ENCODE measurements at places on chromosomes 16 and 17.
A peak's percentile ranks its signal among the peaks of the same experiment; 100 is the strongest.

DNA sequence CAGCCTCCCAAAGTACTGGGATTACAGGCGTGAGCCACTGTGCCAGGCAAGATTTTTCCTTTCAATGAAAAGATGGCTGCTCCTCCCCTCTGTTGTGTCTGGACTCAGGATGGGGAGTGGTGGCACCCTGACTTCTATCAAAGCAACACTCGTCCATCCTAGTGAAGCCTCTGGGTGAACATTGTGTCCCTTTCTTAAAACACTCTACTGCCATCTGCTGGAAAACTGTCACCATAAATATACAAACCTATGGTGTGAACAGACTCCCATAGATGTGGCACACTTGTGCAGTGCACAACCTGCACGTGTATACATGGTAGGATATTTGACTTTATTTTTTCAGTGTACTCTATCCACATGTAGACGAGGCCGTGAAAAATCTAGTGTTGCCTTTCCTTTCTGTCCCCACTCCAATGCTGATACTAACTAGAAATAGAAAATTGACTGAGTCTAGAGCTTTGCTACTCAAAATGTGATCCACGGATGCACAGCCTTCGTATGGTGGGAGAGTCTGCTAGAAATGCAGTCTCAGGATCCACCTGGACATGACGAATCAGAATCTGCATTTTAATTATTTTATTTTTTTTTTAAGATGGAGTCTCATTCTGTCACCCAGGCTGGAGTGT lies 55.9 kb upstream of the PLCG2 start:
- no peaks in the 10 kb centered on the region for H3K36me3 ChIP-seq
- H3K27me3 ChIP-seq, result peaks cover 13% of the 10 kb centered on the region
- H3K4me1 ChIP-seq, result no peaks in the 10 kb centered on the region
- H3K27ac ChIP-seq, result no peak overlapping the region
- no peak for DNase-seq

DNA sequence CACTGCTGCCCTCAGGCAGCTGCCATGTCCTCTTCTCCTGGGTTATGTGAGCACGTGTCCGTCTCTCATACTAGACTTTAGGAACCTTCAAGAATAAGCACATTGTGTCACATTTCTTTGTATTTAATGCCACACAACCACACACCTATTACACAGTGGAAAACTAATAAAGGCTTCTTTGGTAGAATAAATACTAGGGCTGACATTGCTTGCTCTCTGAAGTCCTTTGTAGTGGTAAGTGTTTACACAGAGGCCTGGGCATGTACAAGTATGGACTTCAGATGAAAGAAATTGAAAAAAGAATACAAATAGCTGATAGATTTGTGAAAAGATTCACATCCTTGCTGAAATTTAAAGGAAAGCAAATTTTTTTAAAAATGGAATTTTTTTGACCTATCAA lies 188.1 kb upstream of the CCL2 start:
- no peaks in the 10 kb centered on the region for H3K36me3 ChIP-seq
- no peaks in the 10 kb centered on the region for H3K4me1 ChIP-seq
- no peak for DNase-seq
- H3K4me3 ChIP-seq, result no peak overlapping the region
- H3K27me3 ChIP-seq, result no peaks in the 10 kb centered on the region

- H3K27me3 ChIP-seq, result no peaks in the 10 kb centered on the region
- no peak overlapping the region for H3K4me3 ChIP-seq
- DNase-seq, result no peak
- no peak overlapping the region for H3K27ac ChIP-seq
Observed at GRCh38 chr16:24568392-24568791, 29.0 kb downstream of the RBBP6 start.

DNA sequence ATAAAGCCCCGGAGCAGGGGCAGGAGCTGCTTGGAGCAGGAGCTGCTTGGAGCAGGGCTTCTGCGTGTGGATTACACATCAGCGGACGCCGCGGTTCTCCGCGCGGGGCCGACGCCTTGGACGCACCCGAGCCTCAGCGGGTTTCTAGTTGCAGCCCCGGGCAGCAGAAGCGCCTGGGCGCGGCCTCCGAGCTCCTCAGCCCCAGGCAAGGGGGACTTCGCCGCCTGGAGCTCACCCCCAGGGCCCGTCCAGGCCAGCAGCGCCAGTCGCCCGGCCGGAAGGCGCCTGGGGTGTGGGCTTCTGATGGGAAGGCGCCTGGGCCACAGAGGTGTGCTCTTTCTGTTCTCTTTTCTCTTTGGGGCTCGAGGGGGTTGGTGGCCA lies 6.3 kb downstream of the FOXF1 start:
- H3K27me3 ChIP-seq, result peaks cover 99% of the 10 kb centered on the region
- H3K4me1 ChIP-seq, result peaks cover 21% of the 10 kb centered on the region
- no peak overlapping the region for H3K27ac ChIP-seq
- no peak for DNase-seq

- H3K36me3 ChIP-seq, result peaks cover 52% of the 10 kb centered on the region
- H3K4me3 ChIP-seq, result no peak overlapping the region
- no peak for DNase-seq
- H3K27me3 ChIP-seq, result no peaks in the 10 kb centered on the region
- H3K27ac ChIP-seq, result no peak overlapping the region
Observed at GRCh38 chr17:8253801-8254200, 4.7 kb downstream of the PFAS start.

DNA sequence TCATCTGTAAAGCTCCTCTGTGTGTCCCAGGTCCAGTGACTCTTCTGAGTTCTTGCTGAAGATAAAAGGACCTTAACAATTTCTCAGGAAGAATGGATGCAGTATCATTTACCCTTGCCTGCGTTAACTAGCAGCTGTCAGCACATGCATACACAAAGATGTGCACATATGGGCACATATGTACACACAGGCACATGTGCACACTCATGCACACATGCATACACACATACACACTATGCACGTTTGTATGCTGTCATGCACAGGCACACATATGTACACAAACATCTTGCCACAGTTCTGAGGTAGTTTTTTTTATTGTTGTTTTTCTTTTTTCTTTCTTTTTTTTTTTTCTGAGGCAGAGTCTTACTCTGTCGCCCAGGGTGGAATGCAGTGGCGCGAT lies 24.9 kb downstream of the GP2 start:
- no peak overlapping the region for H3K4me3 ChIP-seq
- H3K27ac ChIP-seq, result no peak overlapping the region
- no peak for DNase-seq
- no peaks in the 10 kb centered on the region for H3K36me3 ChIP-seq

DNA sequence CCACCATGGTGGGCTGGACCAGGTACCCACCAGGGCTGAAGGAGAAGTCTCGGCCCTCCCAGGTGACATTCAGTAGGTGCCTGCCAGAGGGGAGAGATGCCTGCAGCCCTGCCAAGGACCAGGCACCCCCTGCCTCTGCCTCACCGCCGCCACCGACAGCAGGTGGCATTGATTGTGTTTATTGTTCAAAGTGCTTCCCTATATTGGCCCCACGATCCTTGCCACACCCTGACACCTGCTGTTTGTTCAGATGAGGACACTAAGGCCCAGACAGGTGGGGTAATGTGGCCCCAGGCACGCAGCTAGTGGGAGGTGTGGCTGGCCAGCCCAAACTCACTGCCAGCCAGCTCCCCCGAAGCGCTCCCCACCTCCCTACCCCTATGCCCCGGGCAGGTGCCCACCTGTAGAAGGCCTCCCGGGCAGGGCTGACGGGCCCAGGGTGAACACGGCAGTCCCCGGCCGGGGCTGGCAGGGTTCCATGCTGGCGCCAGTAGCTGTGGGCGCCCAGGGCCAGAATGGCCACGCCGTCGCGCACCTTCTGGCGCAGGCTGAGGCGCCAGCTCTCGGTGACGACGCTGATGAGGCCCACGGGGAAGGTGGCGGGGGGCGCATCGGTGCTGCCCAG lies 8.0 kb downstream of the GRIN2C start:
- DNase-seq, result no peak
- no peaks in the 10 kb centered on the region for H3K4me1 ChIP-seq
- no peaks in the 10 kb centered on the region for H3K27me3 ChIP-seq

GRCh38 chr16:24445216-24445615 lies 94.2 kb upstream of the RBBP6 start:
- H3K27ac ChIP-seq, result no peak overlapping the region
- DNase-seq, result no peak
- no peaks in the 10 kb centered on the region for H3K36me3 ChIP-seq
- H3K27me3 ChIP-seq, result peaks cover 3% of the 10 kb centered on the region

DNA sequence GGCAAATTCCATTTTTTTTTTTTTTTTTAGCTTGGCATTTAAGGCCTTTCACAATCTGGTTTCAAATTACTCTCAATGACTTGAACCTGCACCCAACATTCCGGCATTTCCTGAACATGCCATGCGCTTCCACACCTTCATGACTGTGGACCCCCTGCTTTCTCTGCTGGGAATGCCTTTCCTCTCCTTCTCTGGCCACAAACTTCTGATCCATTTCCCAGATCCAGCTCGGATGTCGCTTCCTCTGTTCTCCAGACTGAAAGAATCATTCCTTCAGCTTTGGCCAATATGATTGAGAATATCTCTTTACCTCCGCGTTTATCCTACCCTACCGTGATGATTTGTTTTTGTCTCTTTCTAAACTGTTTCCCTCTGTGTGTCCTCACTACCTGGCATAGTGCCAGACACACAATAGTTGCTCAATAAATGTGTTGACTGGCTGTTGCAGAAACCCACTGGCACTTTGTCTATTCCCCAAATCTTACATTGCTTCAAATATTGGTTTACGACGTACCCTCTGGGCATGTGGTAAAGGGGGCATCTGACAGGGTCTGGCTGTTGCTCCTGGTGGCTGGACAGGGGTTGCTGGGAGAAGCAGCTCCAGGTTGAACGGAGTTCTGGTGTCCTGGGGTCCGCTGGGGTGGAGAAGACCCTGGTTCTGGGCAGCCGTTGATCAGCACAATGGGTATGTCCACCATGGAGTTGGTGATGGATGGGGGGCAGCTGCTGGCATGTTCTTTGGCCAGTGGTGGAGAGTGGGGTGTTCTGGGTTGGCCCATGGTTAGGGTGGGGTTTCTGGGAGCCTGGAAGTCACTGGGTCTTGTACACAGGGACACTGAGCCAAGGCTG lies 14.7 kb downstream of the TNS4 start:
- no peaks in the 10 kb centered on the region for H3K36me3 ChIP-seq
- H3K27ac ChIP-seq, result no peak overlapping the region
- H3K4me3 ChIP-seq, result no peak overlapping the region
- no peaks in the 10 kb centered on the region for H3K4me1 ChIP-seq
- no peak for DNase-seq
- no peaks in the 10 kb centered on the region for H3K27me3 ChIP-seq

GRCh38 chr16:54817940-54818574 lies 112.6 kb upstream of the IRX5 start:
- H3K36me3 ChIP-seq, result no peaks in the 10 kb centered on the region

DNA sequence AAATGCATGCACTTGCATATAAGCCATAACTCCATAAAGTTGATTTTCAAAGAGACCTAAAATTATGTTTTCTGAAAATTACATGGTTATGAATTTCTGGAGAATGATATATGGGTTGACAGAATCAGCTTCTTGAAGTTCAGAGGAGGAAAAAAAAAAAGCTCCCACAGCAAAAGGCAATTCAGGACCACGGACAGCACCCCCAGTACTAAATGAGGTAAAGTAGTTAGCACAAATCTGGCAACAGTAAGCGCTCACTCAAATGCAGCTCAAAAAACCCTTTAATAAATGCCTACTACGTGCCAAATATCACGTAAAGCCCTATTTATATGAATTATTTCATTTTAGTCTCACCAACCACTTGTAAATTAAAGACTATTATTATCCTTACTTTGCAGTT lies 135.2 kb downstream of the SHISA9 start:
- no peaks in the 10 kb centered on the region for H3K36me3 ChIP-seq
- no peak overlapping the region for H3K27ac ChIP-seq
- H3K4me3 ChIP-seq, result no peak overlapping the region
- H3K27me3 ChIP-seq, result no peaks in the 10 kb centered on the region
- no peaks in the 10 kb centered on the region for H3K4me1 ChIP-seq

DNA sequence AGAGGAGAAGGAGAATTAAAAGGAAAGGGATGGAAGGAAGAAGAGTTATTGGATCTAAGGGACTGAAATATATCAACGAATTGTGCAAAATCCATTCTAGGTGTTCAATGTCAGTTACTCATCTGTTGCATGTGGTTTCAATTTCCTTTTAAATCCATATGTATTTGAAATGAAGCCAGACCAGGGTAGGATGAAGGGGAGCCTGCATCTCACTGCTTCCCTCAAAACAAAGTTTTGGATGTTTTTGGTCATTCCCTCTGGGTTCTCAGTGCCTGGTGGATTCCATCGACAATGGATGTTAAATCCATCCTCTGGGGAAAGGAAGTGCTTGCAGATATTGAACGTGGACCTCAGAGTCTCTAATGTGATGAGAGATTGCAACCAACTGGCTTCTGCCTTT lies 103.5 kb upstream of the XYLT1 start:
- peaks cover 6% of the 10 kb centered on the region for H3K27me3 ChIP-seq
- DNase-seq, result no peak
- H3K36me3 ChIP-seq, result no peaks in the 10 kb centered on the region
- no peak overlapping the region for H3K27ac ChIP-seq

GRCh38 chr17:76528528-76529223 lies 8.8 kb downstream of the CYGB start:
- H3K27me3 ChIP-seq, result peaks cover 3% of the 10 kb centered on the region
- H3K4me3 ChIP-seq, result no peak overlapping the region
- peak overlapping the region; percentile 81 for H3K27ac ChIP-seq
- peak; percentile 71 for DNase-seq
- H3K36me3 ChIP-seq, result no peaks in the 10 kb centered on the region
- peaks cover 48% of the 10 kb centered on the region for H3K4me1 ChIP-seq
